ENCODE measurements at places on chromosomes 7 and 10. TPM values are rescaled to one million over a fixed set of nuclear protein-coding genes. Genes with fewer than 3 reads are reported as not detected.

The BLNK gene
- 0.19 TPM for total RNA-seq

The HTR7 gene
- total RNA-seq: not detected

The RNLS gene
- 1.6 TPM for total RNA-seq

The CYP2C19 gene
- not detected for total RNA-seq

The HOXA11 gene
- not detected for total RNA-seq

The MEOX2 gene
- total RNA-seq: not detected

The PTPRN2 gene
- 0.22 TPM for total RNA-seq

The INTS1 gene
- 106 TPM for total RNA-seq

The ASAH2 gene
- 2.0 TPM for total RNA-seq

The ACTL6B gene
- total RNA-seq: not detected

The TUBAL3 gene
- total RNA-seq: not detected

The FGL2 gene
- not detected for total RNA-seq

The ALDH18A1 gene
- 8.3 TPM for total RNA-seq

The ANTXRL gene
- not detected for total RNA-seq

The ADD3 gene
- 148 TPM for total RNA-seq

The TSPAN33 gene
- 4.7 TPM for total RNA-seq

The GIMAP6 gene
- 10.5 TPM for total RNA-seq

The ELFN1 gene
- total RNA-seq: not detected

The GBX1 gene
- total RNA-seq: not detected

The OR13A1 gene
- total RNA-seq: not detected

The PVRIG gene
- total RNA-seq: 34.6 TPM

The MINDY4 gene
- 0.46 TPM for total RNA-seq

The CFAP46 gene
- not detected for total RNA-seq

The ATP5F1C gene
- 127 TPM for total RNA-seq

The KNDC1 gene
- total RNA-seq: not detected

The SPDYE1 gene
- total RNA-seq: not detected

The SPDYE2 gene
- not detected for total RNA-seq

The GNAT3 gene
- total RNA-seq: not detected

The MORN4 gene
- not detected for total RNA-seq

The ATG9B gene
- total RNA-seq: 12.7 TPM

The CD36 gene
- 0.38 TPM for total RNA-seq

The CCDC7 gene
- 50.1 TPM for total RNA-seq

The IFIT2 gene
- 18.4 TPM for total RNA-seq

The MAGI2 gene
- total RNA-seq: not detected

The PRPS1L1 gene
- total RNA-seq: not detected

The RPEL1 gene
- not detected for total RNA-seq

The CALCR gene
- not detected for total RNA-seq

The ERVW-1 gene
- not detected for total RNA-seq

The MMP21 gene
- 0.27 TPM for total RNA-seq

The SLC26A5 gene
- 0.17 TPM for total RNA-seq

The UPK3BL1 gene
- total RNA-seq: 50.1 TPM

The CTBP2 gene
- 0.78 TPM for total RNA-seq

The FGFR2 gene
- total RNA-seq: 0.22 TPM

The DOCK1 gene
- not detected for total RNA-seq

The H2BK1 gene
- total RNA-seq: 1.6 TPM

The CYP3A4 gene
- total RNA-seq: not detected

The MET gene
- total RNA-seq: not detected

The ZNF804B gene
- not detected for total RNA-seq

The GTF2IRD1 gene
- 0.11 TPM for total RNA-seq

The GHRHR gene
- total RNA-seq: not detected
